ENCODE measurements at places on chromosomes 5 and 9.

GRCh38 chr5:10552183-10553143 is 11.4 kb upstream of the ANKRD33B start:
- no peak for DNase-seq

DNA sequence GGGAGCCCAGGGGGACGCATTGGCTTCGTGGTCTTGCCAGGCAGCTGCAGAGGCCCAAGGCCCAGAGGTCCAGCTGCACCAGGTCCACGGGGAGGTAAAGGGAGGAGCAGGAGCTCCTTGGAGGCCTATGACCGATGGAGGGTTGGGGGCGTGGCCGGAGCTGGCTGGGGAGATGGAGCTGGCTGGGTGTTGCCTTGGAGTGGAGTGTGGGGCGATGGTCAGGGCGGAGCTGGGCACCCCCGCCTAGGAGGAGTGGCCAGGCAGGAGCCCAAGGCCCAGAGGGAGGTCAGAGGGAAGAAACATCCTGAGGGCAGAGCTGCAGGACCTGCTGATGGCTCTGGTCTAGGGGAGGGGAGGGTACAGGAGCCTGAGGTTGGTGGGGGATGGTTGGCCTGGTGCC is 44.6 kb downstream of the KCNT1 start:
- DNase-seq = no peak

GRCh38 chr5:102591650-102592049 is 92.8 kb upstream of the SLCO6A1 start:
- no peak for DNase-seq

DNA sequence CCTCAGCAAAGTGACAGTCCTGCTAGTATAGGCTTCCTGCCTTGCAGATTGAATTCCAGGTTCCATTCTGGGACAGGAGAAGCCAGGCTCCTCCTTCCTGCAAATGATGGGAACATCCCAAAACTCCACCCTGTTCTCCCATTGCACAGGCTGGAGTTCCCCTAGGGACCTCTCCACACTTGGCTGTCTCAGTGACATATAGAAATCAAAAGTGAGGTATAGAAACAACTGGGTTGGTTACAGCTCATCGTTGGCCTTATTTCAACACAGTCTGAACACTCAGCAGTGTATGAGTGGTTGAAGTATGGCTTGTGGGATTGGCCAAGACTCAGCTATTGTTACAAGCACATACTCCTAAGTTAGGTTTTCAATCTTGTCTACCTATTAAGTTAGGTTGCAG is 157.8 kb upstream of the FTMT start:
- no peak for DNase-seq

- DNase-seq = no peak
Observed at GRCh38 chr5:121182788-121183490, 668.7 kb upstream of the FTMT start.

- no peak for DNase-seq
Observed at GRCh38 chr5:169838688-169839087, 141.6 kb downstream of the INSYN2B start.

- no peak for DNase-seq
Observed at GRCh38 chr5:143635146-143635752, 176.7 kb upstream of the HMHB1 start.

GRCh38 chr5:55541056-55541635 is 6.4 kb upstream of the PLPP1 start:
- no peak for DNase-seq

DNA sequence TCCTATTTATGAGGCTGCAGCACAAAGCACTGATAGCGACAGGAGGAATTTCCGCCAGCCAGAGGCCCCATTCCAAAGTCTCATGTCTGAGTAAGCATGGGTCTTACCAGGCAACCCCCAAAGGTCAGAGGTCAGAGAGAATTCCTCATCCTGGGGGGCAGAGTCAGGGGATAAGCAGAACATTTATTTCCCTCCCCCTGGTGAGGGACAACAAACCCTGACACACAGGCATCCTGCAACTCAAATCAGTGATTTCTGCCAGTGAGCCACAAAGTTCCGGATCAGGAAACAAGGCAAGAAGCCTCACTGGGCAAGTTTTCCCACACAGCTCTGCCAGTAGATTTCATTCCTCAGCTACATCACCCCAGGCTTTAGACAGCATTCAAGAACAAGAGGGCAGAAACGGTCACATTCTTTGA is 37.0 kb downstream of the ADAMTS12 start:
- DNase-seq = no peak

- no peak for DNase-seq
Observed at GRCh38 chr9:98994172-98995058, 50.7 kb downstream of the COL15A1 start.

GRCh38 chr9:76810377-76810957 is 46.2 kb downstream of the PCA3 start:
- peak; percentile 16 for DNase-seq

- DNase-seq = no peak
Observed at GRCh38 chr5:126595486-126596083, 566 bp upstream of the ALDH7A1 start.

- no peak for DNase-seq
Observed at GRCh38 chr5:66170195-66170919, 26.3 kb downstream of the SREK1 start.

DNA sequence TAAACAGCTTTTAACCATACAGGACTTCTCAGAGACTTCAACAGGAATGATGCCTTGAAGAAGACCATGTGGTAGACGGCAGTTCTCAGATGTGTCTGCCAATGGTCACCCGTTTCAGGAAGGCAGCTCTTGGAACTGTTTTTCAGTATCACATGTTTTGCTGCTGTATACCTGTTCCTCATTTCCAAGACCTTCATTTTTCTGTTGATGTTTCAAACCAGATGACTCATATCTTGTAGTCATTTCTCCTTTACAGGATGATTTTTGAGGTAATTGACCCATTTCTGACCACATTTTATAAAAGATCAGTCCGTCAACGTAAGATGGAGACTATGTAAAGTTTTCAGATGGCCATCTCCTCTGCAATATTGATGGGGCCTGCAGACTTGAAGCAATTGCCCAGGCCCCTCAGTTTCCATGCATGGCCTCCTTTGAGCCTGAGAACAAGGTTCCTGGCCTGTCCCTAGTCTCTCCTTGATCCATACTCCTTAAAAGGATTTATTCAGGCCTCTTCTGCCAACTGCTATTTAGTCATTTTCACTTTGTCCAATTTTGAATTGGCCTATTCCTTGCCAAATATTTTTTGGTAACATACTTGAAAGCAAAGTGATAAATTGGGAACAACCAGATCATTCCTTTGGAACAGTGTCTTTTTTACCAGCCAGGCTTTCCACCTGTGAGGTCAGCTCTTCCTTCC is 128.6 kb downstream of the PDZD2 start:
- no peak for DNase-seq

DNA sequence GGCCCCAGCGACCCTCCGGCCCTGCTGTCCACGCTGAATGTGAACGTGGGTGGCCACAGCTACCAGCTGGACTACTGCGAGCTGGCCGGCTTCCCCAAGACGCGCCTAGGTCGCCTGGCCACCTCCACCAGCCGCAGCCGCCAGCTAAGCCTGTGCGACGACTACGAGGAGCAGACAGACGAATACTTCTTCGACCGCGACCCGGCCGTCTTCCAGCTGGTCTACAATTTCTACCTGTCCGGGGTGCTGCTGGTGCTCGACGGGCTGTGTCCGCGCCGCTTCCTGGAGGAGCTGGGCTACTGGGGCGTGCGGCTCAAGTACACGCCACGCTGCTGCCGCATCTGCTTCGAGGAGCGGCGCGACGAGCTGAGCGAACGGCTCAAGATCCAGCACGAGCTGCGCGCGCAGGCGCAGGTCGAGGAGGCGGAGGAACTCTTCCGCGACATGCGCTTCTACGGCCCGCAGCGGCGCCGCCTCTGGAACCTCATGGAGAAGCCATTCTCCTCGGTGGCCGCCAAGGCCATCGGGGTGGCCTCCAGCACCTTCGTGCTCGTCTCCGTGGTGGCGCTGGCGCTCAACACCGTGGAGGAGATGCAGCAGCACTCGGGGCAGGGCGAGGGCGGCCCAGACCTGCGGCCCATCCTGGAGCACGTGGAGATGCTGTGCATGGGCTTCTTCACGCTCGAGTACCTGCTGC is 839 bp downstream of the KCNV2 start:
- no peak for DNase-seq

DNA sequence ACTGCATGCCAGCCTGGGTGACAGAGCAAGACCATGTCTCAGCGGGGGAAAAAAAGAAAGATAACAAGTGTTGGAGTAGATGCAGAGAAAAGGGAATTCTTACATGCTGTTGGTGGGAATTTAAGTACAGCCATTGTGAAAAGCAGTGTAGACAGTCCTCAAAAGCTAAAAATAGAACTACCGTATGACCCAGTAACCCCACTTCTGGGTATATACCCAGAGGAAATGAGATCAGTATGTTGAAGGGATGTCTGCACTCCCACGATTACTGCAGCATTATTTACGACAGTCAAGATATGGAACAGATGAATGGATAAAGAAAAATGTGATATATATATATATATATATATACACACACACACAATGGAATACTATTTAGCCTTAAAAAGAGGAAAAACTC is 225.3 kb upstream of the SLC24A2 start:
- no peak for DNase-seq

DNA sequence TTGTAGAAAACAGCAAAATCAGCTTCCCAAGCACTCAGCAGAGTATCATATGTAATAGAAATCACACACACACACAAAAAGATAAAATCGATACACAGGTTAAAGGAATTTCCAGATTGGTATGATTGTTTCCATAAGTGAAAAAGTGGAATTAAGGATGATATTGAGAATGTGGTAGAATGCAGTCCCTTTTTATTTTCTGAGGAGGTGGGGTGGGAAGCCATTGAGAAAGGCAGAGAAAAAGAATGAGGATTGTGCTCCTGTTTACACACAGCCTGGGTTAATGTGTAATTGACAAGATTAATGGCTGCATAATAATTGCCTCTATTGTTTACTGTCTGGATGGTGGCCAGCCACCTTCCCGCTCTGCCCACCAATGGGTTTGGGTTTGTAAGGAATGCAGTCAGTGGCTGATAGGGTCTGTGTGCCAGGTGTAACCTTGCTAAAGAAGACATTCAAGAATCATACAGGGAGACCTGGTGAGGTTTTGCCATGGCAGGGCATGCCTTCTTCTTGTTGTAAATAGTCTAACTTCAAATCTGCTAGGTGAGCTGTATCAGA is 177.2 kb upstream of the MAP3K1 start:
- no peak for DNase-seq

DNA sequence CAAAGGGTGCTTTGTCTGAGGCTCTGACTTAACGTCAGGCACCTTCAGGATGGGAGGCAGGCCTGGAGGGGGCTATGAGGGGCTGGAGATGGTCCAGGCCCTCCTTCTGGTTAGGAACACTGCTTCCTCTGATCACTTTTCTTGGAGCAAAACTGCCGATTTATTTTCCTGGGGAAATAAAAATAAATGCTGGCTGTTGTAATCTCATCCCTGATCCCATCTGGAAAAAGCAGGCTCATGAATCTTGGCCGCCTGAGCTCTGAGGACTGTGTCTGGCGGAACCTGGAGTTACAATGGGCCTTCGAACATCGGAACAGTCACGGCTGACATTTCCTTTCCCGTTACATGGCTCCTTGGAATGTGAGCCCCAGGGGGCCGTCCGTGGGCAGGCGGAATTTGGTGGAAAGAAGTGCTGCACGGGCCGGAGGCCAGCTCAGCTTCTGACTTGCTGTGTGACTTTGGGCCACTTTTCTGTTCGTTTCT is 157.8 kb downstream of the RGS3 start:
- DNase-seq = peak; percentile 5

GRCh38 chr5:173645890-173646574 is 29.6 kb upstream of the BOD1 start:
- DNase-seq = no peak

DNA sequence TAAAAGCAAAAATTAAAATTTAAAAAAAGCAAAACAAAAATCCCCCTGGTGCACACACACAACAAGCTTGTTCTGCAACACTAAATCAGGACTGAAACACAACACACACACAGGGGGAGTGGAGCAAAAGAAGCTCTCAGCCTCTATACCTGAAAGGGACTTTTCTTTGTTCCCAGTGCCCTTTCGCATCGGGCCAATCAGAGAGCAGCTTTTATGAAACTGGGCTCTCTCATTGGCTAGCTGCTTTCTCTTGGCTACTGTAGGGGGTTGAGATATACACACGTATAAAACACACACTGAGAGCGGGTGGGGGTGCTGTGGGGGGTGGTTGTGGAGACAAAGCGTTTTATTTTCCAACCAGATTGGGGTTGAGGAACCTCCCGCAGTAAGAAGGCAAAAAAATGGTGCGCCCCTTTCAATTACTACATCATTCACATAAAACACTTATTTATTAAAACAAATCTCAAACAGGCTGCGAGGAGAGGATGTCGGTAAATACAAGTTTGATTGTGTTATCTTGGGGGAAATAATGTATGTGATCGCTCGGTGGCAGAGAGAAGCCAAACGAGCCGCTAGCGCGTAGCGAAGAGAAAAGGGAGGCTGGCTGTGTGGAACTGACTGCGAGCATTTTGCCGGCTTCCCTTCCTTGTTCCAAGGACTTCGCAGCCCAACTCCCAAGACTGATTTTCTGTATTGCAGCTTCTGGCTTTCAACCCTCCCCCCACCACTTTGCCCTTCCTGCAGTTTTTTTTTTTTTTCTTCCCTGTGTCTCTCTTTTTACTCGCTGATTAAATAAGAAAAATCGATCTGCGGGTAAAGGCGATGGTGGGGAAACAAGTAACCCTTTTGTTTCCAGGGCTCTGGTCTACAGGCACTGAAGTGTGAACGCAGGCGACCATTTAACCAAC is 2.5 kb upstream of the ZNF608 start:
- DNase-seq = peak; percentile 96

DNA sequence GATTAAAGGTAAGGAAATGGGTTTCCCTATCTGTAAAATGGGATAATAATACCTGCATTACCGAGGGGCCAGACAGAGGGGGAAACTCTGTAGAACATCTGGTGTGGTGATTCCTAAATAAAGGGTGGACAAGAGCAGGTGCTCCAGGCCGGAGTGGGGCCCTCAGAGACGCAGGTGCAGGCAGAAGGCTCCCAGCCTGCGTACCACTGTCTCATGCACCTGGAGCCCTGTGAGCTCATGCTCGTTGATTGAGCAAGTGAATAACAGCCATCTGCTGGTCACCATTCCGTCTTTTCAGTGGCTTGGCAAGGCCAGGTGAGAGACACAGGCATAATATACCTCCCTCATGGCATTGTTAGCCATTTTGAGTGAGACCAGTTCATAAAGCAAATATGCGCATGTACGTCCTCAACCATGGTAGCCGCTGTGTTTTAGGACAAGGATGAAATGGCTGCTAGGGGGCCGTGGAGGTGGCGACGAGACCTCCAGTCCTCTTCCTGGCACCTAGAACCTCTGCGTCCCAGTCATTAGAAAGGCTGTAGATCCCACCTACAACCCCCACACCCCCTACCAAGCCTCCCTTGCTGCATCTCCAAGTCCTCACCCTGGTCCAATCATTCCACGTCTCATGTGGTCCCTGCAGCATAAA is 198.0 kb upstream of the MVB12B start:
- no peak for DNase-seq

- DNase-seq = no peak
Observed at GRCh38 chr9:124594673-124595072, 87.5 kb upstream of the NR5A1 start.

- DNase-seq = no peak
Observed at GRCh38 chr9:107224252-107224651, 58.8 kb upstream of the RAD23B start.
